T-helper 2 cell (primary cell): ENCODE measurements at places on chromosomes 4 and X.

DNA sequence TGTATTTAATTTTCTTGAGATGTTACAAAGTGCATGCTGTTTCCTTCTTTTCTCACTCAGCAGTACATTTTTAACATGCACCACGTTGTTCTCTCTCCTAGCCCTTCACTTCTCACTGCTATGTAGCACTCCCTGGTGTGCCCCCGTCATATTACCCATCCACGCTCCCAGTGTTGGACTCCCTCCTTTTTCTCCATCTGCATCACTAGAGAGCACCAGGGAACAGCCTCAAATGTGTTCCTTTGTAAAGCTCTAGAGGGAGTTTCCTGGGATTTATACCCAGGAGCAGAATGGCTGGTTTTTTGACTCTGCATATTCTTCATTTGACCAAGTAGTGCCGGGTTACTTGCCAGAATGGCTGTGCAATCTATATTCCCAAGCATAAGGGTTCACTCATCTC, 240.3 kb upstream of the ANXA3 start:
- DNase-seq = no peak

- DNase-seq = no peak
Measured at GRCh38 chrX:825991-826390, 195.4 kb downstream of the SHOX start.

- DNase-seq = no peak
Measured at GRCh38 chrX:40467454-40467853, 113.3 kb upstream of the ATP6AP2 start.

DNA sequence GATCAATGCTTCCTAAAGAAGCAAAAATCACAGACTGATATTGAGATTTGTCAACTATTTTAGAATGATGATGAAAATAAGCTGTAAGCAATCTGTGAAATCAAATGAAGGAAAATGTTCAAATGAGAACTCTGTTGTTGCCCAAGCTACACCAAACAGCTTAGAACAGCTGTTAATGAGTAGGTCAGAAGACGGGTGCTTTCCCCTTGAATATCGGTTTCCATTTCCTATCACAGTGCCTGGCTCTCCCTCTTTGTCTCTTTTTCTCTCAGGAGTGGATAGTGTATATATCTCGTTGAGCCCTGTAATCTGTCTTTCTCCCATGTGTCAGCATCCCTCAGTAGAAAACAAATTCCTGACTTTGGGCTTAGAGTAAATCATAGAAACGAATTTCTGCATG, 1592.9 kb upstream of the TENM3 start:
- no peak for DNase-seq

DNA sequence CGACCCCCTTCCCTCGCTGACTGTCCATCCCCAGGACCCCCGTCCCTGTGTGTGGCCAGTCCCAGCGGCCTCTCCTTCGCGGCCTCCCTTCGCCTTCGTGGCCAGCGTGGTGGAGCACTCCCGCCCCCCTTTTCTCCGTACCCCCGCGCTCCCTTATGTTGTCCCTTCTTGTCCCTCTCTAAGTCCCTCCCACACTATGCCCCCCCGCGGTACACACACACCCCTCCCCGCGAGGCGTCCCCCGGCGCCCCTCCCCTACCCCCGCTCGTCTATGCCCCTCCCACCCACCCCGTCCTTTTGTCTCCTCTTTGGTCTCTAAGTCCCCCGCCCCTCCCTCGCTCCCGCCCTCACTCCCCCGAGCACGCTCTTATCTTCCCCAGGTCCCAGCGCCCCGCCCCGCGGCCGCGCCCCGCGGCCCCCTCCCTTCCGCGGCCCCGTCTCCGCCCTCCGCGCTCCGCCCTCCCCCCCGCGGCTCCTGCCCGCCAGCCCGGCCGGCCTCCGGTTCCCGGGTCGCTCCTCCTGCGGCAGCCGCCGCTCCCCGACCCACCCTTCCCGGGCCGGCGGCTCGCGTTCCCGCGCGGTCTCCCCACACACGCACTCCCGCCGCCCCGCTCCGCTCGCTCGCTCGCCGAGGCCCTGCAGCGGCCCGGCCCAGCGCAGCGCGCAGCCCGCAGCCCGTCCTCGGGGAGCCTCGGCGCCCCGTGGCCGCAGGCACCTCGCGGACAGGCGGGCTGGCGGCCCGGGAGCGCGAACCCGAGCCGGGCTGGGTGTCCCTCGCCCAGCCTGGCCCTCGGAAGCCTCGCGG, 26.3 kb downstream of the UTP14A start:
- peak; percentile 66 for DNase-seq

DNA sequence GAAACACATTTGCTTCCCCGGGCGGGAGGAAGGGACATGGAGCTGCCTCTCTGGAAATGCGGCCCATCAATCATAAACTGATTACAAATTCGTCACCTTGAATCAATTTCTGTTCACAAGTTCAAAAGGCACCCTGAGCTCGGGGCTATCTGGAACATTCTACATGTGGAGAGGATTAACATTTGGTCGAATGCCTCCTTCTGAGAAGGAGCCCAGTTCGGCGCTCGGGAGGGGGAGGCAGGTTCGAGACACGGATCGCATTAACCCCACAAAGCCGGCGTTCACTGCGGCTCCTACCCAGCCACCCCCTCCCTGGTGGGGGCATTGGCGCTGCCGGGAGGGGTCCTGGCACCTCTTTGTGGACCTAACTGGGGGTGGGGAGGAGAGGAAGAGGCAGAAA, 108.0 kb downstream of the CPZ start:
- DNase-seq = no peak

- no peak for DNase-seq
Measured at GRCh38 chrX:118128724-118129123, 12.1 kb upstream of the KLHL13 start.

DNA sequence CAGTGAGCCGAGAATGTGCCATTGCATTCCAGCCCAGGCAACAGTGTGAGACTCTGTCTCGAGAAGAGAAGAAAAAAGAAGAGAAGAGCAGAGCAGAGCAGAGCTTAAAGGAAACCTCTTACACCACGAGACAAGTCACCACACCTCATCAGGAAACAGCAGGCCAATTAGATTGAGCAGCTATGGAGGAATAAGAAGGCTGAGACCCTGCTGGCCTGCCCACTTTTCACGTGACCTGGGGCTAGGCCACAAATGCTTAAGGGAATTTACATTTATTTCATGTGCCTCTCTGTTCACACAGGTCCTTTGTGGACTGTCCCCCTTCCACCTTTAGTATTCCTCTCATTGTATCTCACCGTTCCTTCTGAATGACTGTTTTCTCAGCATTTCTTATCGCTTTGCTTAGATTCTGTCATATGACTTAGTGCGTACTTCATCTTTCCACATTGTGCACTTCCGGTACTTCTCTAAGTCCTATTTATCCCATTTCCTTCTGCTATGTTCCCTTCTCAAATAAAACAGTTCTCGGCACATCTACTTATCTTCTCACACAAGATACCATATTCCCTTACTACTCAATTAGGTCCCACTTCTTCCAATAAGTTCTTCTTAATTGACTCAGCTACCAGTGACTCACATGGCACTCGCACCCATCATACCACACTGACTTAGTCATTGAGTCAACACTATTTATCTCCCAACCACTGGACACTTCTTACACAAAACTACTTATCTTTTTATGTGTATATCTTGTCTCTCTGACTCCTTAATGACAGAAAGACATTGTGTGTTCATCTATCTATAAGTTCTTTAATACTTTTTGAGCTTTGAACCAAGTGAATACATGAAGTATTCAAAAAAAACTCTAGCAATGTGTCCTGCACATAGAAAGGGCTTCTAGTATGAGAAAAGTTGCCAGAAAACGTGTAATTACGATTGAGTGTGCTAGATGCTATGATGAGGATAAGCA, 11.0 kb downstream of the CUL4B start:
- DNase-seq = no peak

DNA sequence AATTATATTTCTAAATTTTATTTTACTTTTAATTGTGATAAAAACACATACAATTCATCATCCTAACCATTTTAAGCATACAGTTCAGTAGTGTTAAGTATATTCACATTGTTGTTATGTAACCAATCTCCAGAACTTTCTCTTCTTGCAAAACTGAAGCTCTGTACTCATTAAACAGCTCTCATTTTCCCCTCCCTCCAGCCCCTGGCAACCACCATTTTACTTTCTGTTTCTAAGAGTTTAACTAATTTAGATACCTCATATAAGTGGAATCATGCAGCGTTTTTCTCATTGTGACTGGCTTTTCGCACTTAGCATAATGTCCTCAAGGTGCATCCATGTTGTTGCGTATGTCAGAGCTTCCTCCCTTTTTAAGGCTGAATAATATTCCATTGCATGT, 46.7 kb upstream of the NDP start:
- DNase-seq = no peak

DNA sequence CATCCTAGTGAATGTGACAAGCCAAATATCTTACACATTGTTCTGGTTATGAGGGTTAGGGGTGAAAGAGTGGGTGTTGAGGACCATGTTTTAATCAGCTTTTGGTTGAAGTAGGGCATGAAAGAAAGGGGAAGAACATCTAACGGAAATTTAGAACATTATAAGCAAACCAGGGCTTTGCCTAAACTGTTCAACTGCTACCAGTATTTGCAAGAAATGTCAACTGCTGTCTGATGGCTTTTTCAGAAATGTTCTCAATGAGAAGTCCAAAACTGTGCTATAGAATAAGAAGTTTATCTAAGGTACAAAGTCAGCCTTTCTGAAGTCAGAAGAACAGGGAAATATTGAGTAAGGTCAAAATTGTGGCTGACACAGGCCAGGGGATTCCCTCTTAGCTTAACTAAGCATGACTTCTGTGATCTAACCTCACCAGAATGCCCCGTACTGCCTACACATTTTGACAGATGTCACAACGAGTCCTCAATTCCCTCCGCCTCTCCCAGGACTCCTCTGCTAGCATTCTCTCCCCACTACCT, 67.1 kb downstream of the DTHD1 start:
- DNase-seq = no peak

GRCh38 chrX:53084043-53084570, 1.9 kb downstream of the TSPYL2 start:
- no peak for DNase-seq

DNA sequence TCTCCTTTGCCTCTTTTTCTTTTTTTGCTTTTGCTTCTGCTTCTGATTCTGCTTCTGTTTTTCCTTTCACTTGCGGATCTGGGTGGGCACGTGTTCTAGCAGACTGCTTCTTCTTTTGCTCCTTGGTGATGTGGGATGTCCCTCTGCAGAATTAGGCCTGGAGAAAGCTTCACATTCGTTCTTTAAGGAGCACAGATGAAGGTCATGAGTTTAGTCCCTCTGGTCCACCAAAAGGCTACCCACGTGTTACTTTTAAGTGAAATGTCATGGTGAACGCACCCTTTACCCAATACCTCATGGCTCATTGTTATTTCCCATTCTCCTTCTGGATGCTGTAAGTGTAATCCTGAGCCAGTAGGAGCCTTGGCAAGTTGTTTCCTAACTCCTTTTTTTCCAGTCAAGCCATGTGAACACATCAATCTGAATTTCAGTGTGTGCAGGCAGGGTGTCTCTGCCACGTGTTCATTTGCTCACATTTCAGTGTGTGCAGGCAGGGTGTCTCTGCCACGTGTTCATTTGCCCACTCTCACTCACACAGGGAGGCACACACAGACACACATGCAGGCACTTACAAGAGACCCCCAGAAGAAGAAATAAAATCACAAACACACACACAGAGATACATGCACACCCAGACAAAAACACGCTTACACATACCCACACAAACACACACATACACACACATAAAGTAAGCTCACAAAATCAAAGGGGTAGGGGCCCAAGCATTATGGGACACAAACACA, 36.9 kb downstream of the NBDY start:
- no peak for DNase-seq

- no peak for DNase-seq
Measured at GRCh38 chrX:26613956-26614355, 398.0 kb downstream of the MAGEB5 start.

DNA sequence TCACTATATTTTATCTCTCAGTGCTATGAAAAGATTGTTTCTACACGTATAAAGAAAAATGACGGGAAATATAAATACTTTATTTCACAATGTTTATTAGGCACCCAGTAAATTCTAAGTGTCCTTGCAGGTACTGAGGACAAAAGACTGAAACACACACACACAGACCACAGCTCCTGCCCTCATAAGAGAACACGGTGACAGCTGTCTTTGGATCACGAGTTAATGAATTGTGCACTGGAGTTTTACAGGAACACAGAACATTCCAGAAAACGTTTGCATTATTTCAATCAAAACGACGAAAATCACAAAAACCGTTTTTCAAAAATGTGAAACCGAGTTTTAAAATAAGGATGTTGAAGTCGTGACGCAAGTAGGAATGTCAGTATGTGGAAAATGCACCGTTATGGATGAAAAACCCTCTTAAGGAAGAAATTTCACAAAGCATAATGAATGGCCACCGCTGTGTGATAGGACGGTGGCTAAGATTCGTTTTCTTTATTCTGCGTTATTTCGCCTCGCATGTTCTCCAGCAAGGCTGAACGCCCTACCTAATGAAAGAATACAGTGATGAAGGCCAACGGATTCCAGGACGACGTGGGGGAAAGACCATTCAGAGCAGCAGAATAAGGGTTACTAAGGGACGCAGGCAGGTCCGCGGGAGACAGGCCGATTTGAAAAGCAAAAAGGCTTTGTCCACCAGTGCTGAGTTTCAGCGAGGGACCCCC, 24.2 kb downstream of the FAM156A start:
- DNase-seq = no peak

DNA sequence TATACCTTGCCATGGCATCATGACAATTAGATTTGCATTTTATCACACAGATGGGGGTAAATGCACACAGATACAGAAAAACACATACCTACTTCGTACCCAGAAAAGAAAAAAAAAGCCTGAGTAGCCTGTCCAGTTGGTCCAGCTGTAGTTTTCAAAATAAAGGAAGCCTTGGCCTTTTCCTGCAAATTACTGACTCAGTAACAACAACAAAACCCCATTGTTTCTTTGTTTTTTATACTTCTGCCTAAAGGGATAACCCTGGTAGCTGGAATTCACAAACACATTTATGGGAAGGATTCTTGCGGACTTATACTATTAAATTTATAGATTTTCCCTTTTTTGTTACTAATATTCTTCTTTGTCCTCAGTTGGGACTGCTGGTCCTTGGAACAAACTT, 156.4 kb upstream of the PCDH10 start:
- no peak for DNase-seq

DNA sequence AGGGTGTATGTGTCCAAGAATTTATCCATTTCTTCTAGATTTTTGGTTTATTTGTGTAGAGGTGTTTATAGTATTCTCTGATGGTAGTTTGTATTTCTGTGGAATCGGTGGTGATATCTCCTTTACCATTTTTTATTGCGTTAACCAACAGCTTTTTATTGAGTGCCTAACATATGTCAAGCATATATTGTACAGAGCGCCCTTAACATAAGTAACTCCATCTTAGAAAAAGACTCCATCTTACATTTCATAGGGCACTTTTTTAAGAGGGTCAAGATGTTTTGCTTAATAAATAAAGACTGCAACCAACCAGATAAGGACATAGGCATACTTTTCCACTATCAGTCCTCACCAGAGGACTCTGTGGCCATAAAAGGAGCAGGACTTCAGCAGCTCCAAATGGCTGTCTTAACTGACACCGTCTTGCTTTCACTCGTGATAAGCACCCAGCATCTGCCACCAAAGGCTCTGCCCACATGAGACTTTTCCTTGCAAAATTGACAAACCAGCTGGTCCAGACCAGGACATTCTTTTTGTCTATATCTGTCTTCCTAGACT, 75.0 kb downstream of the HS6ST2 start:
- DNase-seq = no peak

GRCh38 chr4:188171551-188171950, 32.3 kb downstream of the TRIML1 start:
- no peak for DNase-seq
